HT1080 (cell line): ENCODE measurements at places on chromosomes 12 and 14. TPM values are rescaled to one million over a fixed set of nuclear protein-coding genes. Genes with fewer than 3 reads are reported as not detected.

Gene TCL1A
- total RNA-seq = 0.35 TPM in 1 of 2 replicates, not detected in the other

Gene EIF2B1
- 158 and 170 TPM in 2 replicates for total RNA-seq

GRCh38 chr12:106247674-106248311, at the start of gene CKAP4:
TSS of gene CKAP4 (minus strand) at chr12:106248020. CDS start at chr12:106247851, 169 bp downstream.
- peak; percentile 47 for DNase-seq

DNA sequence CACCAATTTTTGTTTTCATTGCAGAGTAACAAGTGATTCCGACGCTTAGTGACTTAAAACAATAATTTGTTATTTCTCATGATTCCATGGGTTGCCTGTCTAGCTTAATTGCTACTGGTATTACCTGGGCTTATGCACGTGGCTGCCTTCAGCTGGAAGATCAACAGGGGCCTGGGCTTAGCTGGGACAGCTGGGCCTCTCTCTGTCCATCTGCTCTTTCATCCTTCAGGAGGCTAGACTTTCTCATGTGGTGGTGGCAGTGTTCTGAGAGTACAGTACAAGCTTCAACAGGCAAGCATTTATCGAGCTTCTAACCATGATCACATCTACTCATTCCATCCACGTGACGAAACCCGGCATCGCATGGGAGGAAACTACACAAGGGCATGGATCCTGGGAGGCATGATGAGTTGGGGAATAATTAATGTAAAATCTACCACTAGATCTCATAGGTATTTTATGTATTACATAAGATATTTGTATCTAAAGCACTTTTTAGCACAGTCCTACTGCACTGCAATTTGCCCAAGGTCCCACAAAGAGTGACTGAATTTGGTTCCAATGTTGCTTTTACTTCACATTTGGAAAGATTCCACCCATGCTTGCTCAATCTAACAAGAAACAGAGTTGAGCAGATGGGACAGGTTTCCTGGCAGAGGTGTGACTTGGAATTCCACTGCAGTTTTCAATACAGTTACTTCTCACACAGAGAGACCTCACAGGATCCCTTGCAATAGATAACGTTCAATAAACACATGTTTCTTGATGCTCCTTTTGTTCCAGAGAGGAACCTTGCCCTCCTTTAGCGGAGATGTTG, 153.1 kb upstream of the FRMD6 start:
- DNase-seq = no peak

DNA sequence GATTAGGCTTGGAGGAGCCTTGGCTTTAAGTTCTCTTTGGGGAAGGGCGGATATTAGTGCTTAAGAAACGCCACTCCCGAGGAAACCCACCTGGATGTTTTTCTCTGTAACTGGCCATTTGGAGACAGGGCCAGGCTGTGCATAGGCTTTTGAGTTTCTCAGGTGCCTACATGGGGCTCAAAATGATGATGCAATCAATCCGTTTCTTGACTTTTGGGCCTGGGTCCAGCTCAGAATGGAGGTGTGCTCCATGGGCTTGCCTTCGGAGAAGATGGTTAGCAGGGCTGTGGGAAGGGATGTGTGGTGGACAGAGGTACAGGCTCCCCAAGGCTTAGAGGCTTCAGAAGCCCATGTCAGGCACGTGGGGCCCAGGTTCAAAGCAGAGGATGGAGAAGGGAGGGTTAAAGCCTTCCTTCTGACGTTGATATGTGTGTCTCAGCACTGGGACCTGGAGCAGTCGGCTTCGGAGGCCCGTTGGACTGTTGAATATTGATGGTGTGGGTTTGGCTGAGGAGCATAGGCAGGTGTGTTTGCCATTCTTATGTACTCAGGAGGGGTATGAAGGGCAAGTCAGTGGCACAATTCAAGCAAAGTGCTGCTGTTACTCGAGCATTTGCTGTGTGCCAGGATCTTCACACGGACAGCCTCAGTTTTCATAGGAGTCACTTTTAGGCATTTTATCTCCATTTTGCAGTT, 82.8 kb downstream of the SLC25A47 start:
- no peak for DNase-seq

DNA sequence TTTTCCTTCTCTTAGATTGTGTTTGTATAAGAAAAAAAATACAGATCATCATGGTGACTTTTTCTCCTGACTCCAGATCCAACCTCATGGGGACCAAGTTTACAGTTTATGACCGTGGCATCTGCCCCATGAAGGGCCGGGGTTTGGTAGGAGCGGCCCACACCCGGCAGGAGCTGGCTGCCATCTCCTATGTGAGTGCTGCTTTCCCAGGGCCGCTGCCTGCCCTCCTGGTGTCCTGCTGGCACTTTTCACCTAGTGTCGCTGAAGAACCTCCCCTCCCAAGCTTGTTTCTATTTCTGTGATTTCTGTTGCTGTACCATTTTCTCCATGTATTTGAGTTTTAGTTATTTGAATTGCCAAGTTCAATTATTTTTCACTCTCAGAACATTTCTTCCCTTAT, 24.8 kb upstream of the TEAD4 start:
- no peak for DNase-seq

DNA sequence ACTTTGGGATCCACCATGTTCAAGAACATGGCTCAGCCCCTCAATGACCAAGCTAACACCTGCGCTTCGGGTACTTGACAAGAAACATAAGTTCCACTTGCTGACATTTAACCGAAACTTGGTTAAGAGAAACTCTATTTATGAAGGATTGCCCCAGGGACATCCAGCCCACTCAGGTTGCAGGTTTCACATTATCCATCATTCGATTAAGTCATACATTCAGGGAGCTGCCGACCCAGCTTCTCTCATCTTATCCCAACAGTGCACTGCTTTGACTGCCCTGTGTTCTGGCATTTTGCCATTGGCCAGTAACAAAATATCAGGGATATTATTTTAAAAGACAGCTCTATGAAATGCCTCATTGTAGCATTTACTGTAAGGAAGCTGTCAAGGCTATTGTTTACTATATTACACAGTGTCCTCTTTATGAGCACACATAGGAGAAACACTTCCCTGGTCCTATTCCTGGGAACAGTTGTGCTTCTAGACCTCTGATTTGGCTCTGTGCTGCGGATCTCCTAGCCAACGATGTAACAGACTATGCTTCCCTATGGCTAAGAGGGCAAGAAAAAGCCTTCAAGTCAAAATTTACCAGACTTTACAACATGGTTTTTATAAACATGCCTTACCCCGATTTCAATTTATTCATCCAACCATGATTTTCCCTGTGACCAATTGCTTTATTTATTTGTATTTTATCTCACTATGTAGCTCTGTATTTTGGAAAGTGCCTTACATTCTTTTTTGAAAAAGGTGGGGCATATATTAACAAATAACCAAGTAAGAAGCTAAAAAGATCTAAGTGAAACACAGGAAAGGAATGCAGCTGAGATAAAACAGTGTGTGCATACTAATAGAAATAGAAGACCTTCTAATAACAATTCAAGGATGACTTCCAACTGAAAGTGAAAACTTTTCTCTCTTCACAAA, 109.3 kb downstream of the ITPR2 start:
- no peak for DNase-seq

GRCh38 chr14:103538291-103539055, 9.5 kb downstream of the TRMT61A start:
- DNase-seq = no peak
